ENCODE measurements at places on chromosomes 11 and 22.

DNA sequence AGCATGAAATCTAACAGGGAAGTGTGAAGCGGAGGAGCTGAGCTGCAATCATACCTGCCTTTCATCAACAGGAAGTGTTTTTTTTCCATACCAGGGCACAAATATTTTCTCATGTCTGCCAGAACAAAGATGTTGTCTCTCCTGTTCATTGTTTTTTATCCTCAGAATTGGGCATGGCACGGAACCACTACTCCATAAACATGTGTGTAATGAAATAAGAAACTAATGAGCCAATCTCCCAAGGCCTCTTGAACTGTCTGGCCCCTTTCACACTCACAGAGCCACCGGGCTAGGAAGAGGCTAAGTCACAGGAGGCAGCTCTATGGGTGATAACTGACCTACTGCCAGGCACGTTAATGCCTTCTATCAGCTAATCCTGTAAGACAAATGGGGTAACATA is 124.4 kb downstream of the ETS1 start:
- DNase-seq, result no peak

GRCh38 chr11:45062974-45063635 is 83.3 kb upstream of the PRDM11 start:
- DNase-seq, result no peak

DNA sequence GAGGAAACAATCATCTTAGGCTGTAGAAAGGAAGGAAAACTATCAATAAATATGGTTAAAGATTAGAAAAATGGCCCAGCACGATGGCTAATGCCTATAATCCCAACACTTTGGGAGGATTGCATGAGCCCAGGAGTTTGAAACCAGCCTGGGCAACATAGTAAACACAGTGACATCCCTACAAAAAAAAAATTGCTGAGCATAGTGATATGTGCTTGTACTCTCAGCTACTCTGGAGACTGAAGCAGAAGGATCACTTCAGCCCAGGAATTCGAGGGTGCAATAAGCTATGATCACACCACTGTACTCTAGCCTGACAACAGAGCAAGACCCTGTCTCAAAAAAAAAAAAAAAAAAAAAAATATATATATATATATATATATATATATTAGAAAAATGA is 54.9 kb downstream of the ARFGAP2 start:
- no peak for DNase-seq

- peak; percentile 37 for DNase-seq
Observed at GRCh38 chr11:15819679-15820286, 536.6 kb downstream of the SOX6 start.

GRCh38 chr11:104916442-104916841 is 18.2 kb upstream of the CASP12 start:
- peak; percentile 48 for DNase-seq

Data from ELR (cell line).